T1000 (cell line): ENCODE measurements at places on chromosomes 5 and 9.

DNA sequence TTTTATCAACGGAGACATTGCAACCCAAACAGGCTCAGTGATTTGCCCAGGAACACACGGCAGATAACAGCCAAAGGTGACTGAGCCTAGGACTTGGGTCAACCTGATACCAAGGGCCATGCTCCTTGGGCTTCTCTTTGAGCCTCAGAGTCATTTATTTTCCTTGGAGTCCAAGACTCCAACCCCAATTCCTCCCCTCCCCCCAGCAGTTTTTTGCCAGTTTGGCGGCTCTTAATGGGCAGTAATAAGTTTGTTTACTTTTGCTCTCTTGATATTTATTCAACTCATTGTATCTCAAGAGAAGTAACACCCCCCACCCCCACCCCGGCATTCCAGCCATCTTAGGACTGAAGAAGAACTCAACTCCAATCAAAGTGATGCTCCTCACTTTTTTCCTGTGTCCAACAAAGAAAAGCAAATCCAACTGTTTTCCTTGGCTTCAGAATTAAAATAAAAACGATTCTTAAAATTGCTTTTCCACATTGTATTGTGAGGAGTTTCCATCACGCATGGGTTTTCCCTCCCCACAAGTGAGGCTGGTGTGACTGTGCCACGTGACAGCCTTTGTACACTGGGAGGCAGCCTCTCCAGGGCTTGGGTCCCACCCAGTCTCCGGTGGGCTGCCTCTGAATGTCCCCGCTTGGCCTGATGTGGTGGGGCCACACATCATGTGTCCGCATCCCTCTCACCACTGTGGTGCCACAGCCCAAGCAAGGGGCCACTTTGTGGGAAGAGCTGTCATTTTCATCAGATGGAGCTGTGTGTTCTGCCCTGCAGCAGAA, 9.1 kb downstream of the ANGPTL2 start:
- no peak for DNase-seq

DNA sequence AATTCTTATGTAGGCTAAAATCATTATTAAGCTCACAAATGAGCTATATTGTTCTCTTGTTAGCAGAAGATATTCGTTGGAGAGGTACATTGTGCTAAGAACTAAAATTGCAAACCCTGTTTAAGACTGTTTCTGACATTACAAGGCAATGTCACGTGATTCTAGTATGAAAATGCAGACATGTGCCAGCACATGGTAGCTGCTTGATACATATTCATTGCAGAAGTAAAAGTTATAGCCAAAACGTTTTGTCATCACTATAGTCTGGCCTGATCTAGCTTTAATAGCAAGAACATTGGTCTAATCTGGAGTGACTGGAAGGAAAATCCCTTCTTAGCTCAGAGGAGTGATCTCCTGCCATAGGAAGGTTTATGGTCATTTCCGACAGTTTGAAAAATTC, 144.7 kb downstream of the CFAP90 start:
- DNase-seq = no peak

- no peak for DNase-seq
Observed at GRCh38 chr9:91623004-91623403, 199.4 kb upstream of the NFIL3 start.

DNA sequence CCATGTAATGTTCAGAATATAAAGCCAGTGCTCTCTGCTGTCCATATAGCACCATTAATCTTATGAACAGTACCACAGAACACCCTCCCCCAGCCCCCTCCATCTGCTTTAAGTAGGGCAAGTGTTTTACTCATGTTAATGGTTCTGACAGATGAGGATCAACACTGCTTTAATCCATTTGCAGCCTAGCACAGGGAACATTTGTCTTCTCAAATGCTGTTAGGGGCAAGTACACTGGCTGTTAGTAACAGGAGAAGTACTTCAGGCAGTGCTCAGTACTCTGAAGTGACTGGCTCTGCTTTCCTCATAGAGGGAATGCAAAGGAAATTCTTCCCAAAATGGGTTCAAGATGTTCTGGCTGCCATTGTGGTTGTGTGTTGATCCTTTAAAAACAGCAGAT, 202.6 kb downstream of the DCP2 start:
- no peak for DNase-seq

GRCh38 chr9:112403614-112404201, 23.8 kb downstream of the HSDL2 start:
- DNase-seq = no peak

GRCh38 chr9:113738496-113738892, 137.6 kb upstream of the ZNF618 start:
- DNase-seq = no peak

- no peak for DNase-seq
Observed at GRCh38 chr5:174204535-174205313, 159.2 kb downstream of the NSG2 start.

DNA sequence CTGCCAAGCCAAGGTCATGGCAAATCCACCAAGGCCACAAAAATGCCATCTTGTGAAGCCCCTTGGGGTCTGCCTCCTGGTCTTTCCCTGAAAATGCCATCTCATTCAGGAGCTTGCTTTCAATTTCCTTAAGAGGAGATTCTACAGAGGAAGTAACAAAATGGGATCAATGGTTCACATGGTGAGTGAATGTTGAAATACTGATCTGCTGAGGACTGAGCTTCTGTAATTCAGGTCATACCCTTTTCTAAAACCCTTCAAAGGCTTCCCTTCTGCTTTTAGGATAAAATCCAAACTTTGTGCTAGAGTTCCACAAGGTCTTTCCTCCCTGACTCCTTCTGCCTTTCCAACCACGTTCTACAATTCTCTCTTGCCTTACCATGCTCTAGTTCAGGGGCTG, 24.7 kb upstream of the NR3C1 start:
- DNase-seq = no peak

DNA sequence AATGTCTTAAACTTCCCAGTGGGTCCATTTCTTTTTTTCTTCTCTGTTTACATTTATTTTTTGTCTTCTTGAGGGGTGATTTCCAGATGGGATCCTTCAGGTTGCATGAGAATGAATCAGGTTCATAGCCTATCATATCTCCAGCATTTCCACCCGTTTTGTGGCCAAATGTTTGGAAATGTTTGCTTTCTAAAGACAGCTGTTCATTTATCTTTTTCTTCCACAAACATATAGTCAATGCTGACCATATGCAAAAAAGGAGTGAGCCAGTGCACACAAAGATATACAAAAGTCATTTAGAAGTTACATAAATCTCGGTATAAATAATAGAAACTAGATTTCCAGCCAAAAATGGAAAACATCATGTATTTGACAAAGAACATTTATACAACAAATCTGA, 71.6 kb upstream of the STC2 start:
- DNase-seq = no peak

- no peak for DNase-seq
Observed at GRCh38 chr9:4386819-4387218, 87.0 kb upstream of the GLIS3 start.

DNA sequence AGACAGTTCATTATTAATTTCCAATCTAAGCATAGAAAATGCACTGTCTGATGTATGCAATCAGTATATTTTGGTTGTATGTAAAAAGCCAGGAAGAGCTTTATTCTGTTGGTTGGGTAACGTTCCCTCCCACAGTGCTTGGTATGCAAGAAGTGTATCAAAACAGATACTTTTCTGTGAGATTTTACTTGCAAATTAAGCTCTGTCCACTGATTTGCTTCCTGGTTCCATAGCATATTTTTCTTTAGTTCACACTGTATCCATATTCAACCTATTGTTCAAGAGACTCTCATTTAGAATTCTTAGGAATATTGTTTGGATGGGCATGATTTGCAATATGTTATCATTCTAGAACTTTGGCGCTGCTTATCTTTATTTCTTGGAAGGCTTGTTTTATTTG, 47.4 kb downstream of the RNF180 start:
- no peak for DNase-seq

- no peak for DNase-seq
Observed at GRCh38 chr9:34590381-34591247, 1.1 kb upstream of the CNTFR start.

- no peak for DNase-seq
Observed at GRCh38 chr5:14118551-14119320, 24.4 kb upstream of the TRIO start.

- DNase-seq = no peak
Observed at GRCh38 chr5:138752341-138752950, 779 bp upstream of the CTNNA1 start.
